Thyroid gland (tissue), 4 donors: ENCODE measurements at places on chromosomes 6 and 20. TPM values are rescaled to one million over a fixed set of nuclear protein-coding genes. Genes with fewer than 3 reads are reported as not detected.

Gene SLC9A8
- total RNA-seq, result 16.2 TPM

Gene B3GAT2
- not detected for total RNA-seq

Gene MATN4
- not detected for total RNA-seq

Gene SRSF12
- total RNA-seq, result 3.3 TPM

Gene PTGIS
- total RNA-seq, result 4.4 TPM
